Activated CD8-positive, alpha-beta T cell treated with anti-CD3 and anti-CD28 coated beads for 36 hours (primary cell): ENCODE measurements at places on chromosomes 6 and 20. TPM values are rescaled to one million over a fixed set of nuclear protein-coding genes. Genes with fewer than 3 reads are reported as not detected.

SLC22A3 gene
- total RNA-seq, result not detected

ELOVL4 gene
- total RNA-seq, result 1.7 TPM

POU5F1 gene
- total RNA-seq, result not detected

EEF1E1 gene
- total RNA-seq, result 73.7 TPM

TNFRSF6B gene
- not detected for total RNA-seq

FLRT3 gene
- total RNA-seq, result not detected

TUBB2A gene
- total RNA-seq, result 1.5 TPM

DNA sequence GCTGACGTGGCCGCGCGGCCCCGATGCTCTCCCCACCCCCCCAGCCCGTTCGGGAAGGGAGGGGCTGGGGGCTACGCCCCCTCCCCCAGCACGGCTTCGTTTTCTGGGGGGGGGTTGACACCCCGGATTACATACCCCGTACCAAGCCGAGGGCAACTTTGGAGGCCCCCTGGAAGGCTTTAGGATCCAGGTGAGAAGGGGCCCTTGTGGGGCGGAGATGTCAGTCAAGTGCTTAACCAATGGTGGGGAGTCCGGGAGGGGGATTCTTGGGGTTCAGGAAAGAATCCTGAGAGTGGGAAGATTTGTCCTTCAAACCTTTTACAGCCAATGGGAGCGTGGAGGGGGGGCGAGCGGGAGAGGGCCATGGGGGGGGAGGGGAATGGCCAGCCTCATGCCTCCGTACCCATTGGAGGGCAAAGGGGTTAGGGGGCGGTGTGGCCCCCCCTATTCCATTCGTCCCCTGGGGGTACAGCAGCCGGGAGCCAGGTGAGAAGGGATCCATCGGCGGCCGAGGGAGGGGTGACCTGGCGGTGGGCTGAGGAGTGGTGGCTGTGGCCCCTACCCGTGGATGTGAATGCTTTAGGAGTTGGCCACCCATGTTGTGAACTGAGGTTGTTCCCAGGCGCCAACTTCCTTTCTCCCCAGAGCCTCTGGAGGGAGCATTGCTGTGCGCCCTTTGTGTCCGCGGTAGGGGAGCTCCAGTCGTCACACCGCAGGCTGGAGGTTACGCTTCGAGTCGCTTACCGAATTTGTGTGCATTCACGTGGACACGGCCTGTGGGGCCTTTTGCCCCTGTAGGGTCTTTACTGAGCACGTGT is 682 bp downstream of the BRD2 start:
- H3K27ac ChIP-seq, result peak overlapping the region; percentile 99
- no peaks in the 10 kb centered on the region for H3K27me3 ChIP-seq
- H3K4me3 ChIP-seq, result peak overlapping the region; percentile 95

DNA sequence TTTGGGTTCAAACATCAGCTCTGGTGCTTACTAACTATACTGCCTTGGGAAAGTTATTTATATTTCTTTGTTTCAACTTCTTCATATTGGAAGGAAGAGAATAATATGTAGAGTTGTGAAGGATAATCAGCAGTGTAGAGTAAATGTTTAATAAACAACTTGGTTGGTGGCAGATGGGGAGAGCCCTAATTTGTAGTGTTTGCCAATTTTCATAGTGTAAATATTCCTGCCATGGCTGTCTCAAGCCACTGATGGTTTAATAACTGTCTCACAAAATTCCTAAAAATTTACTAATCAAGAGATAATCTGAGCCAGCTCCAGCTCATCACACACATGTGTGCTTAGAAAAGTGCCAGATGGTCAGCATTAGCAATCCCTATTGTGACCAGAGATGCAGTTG is at the start of gene OR2H2:
Gene OR2H2 (plus strand): TSS at position 301 of the 400 bp plus-strand sequence. CDS start 2,824 bp downstream, outside the sequence.
- H3K4me3 ChIP-seq, result no peak within 1 kb of the TSS
- H3K36me3 ChIP-seq, result no peaks in the 10 kb centered on the region
- H3K27ac ChIP-seq, result no peak within 1 kb of the TSS
- DNase-seq, result no peak
- no peaks in the 10 kb centered on the region for H3K4me1 ChIP-seq

DNA sequence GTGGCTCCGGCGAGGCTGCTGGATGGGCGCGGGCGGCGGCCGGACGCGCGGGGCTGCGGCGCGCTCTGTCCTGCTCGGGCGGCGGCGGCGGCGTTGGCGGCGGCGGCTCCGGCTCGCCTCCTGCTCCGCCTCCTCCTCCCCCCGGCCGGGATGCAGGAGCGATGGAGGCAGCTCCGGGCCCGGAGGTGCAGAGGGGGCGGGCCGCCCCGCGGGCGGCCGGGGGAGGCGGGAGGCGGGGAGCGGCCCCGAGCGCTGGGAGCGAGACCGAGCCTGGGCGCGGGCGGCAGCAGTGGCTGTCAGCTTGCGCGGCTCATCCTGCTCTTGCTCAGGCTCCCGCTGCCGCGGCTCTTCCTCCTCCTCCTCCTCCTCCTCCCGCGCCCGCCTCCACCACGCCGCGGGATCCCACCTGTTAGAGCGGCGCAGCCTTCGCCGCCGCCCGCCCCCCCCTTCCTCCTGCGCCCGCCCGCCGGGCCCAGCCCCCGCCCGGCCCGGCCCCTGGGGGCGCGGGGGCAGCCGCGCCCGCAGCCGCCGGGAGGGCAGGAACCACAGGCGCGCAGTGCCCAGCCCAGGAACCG is at the start of gene NOL4L:
Gene NOL4L (minus strand): TSS at position 323 of the 575 bp plus-strand sequence. CDS start 443 bp downstream, outside the sequence.
- peak within 1 kb of the TSS; percentile 77 for H3K27ac ChIP-seq
- peak within 1 kb of the TSS; percentile 73 for H3K4me3 ChIP-seq
- no peaks in the 10 kb centered on the region for H3K36me3 ChIP-seq
- peaks cover 33% of the 10 kb centered on the region for H3K4me1 ChIP-seq
- DNase-seq, result peak; percentile 54

DNA sequence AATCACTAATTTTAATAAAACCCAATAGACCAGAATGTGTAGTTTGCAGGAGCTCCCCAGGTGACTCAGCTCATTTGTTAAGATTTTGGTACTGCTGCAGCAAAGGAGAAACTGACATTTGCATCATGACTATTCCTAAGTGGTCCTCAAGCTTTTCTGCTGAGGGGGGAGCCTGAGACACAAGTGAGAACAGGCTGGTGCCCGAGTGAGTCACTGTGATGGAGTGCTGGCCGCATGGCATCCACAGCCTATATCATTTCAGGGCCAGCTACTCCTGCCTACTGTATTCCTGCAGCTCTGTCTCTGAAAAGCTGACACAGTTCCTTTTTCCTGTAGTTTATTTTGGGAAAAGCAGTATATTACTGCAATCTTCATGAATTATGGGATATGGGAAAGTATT is 113.7 kb upstream of the ENPP5 start:
- no peak overlapping the region for H3K4me3 ChIP-seq
- no peaks in the 10 kb centered on the region for H3K36me3 ChIP-seq
- H3K4me1 ChIP-seq, result no peaks in the 10 kb centered on the region
- DNase-seq, result no peak
- H3K27ac ChIP-seq, result no peak overlapping the region

GRCh38 chr20:52348434-52348833 is 156.9 kb upstream of the ZFP64 start:
- H3K27me3 ChIP-seq, result no peaks in the 10 kb centered on the region
- H3K4me1 ChIP-seq, result no peaks in the 10 kb centered on the region
- no peaks in the 10 kb centered on the region for H3K36me3 ChIP-seq
- DNase-seq, result no peak
- no peak overlapping the region for H3K4me3 ChIP-seq

GRCh38 chr6:76697585-76697984 is 625.1 kb upstream of the IMPG1 start:
- H3K36me3 ChIP-seq, result no peaks in the 10 kb centered on the region
- H3K27ac ChIP-seq, result no peak overlapping the region
- no peak for DNase-seq
- no peaks in the 10 kb centered on the region for H3K4me1 ChIP-seq

DNA sequence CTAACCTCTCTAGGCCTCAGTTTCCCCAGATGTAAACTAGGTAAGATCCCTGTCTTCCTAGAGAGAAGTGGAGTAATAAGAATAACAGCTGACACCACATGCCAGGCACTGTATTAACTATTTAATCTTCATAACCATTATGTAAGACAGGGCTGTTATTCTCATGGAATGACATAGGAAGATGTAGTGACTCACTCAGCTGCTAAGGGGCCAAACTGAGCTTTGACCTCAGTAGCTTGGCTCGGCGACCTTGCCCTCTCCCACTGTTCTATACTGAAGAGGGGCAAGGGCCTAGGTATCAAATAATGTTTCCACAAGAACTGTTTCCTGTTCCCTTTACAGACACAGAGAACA is 2.9 kb upstream of the MDGA1 start:
- H3K36me3 ChIP-seq, result no peaks in the 10 kb centered on the region
- no peak overlapping the region for H3K4me3 ChIP-seq
- H3K4me1 ChIP-seq, result peaks cover 15% of the 10 kb centered on the region
- no peak overlapping the region for H3K27ac ChIP-seq
- no peak for DNase-seq
- peaks cover 16% of the 10 kb centered on the region for H3K27me3 ChIP-seq

GRCh38 chr6:159134701-159135364 is 34.4 kb upstream of the FNDC1 start:
- no peak overlapping the region for H3K4me3 ChIP-seq
- H3K27me3 ChIP-seq, result peaks cover 5% of the 10 kb centered on the region
- no peak overlapping the region for H3K27ac ChIP-seq
- H3K36me3 ChIP-seq, result no peaks in the 10 kb centered on the region

GRCh38 chr6:52493669-52494068 is 73.5 kb downstream of the EFHC1 start:
- peaks cover 2% of the 10 kb centered on the region for H3K4me1 ChIP-seq
- peaks cover 3% of the 10 kb centered on the region for H3K36me3 ChIP-seq
- H3K27me3 ChIP-seq, result no peaks in the 10 kb centered on the region
- no peak overlapping the region for H3K4me3 ChIP-seq
- H3K27ac ChIP-seq, result no peak overlapping the region

DNA sequence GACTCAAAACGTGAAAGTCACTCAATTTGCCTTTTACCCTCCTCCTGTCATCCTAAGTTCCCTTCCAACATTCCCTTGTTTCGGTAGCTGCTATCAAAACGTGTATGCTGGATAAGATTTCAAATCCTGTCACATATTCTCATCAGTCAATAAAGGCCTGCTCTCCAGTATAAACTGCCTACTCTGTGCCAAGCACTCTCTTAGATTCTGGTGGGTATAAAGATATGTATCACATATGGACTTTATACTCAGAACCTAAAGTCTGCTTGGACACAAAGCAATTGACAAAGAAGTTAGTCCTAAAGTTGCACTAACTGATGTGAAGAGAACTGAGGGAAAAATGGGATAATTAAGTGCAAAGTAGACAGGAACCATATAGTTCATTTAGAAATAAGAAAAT is 476.6 kb upstream of the MARCKS start:
- no peaks in the 10 kb centered on the region for H3K4me1 ChIP-seq
- H3K27me3 ChIP-seq, result no peaks in the 10 kb centered on the region
- no peak overlapping the region for H3K27ac ChIP-seq
- no peak for DNase-seq

GRCh38 chr20:63536997-63537524 is at the start of gene PTK6:
PTK6 (minus strand) TSS chr20:63537376; CDS start chr20:63537314, 62 bp downstream.
- peak; percentile 39 for DNase-seq
- no peaks in the 10 kb centered on the region for H3K36me3 ChIP-seq
- no peaks in the 10 kb centered on the region for H3K27me3 ChIP-seq
- peaks cover 17% of the 10 kb centered on the region for H3K4me1 ChIP-seq
- peak within 1 kb of the TSS; percentile 47 for H3K4me3 ChIP-seq

- H3K4me1 ChIP-seq, result peaks cover 7% of the 10 kb centered on the region
- DNase-seq, result no peak
- H3K27me3 ChIP-seq, result peaks cover 8% of the 10 kb centered on the region
- H3K27ac ChIP-seq, result no peak overlapping the region
- H3K36me3 ChIP-seq, result no peaks in the 10 kb centered on the region
- H3K4me3 ChIP-seq, result no peak overlapping the region
Observed at GRCh38 chr6:3739311-3739897, 12.1 kb downstream of the PXDC1 start.

DNA sequence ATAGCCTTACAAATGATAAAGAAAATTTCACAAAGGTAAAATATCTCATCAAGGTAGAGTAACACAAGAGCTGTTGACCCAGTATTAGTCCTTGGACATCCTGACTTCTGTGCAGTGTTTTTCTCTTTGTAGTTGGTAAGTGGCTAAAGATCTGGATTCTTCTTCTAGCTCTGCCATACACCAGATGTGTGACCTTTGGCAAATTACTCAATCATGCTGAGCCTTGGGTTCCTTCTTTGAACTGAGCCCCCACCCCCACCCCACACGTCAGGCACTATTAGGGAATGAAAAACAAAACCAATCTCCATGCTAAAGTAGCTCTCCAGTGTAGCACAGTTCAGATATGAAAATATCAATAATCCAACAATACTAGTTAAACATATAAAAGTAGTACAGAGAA is 15.1 kb upstream of the TRIM39 start:
- DNase-seq, result no peak
- H3K36me3 ChIP-seq, result peaks cover 75% of the 10 kb centered on the region
- no peak overlapping the region for H3K4me3 ChIP-seq

- no peak overlapping the region for H3K4me3 ChIP-seq
- no peaks in the 10 kb centered on the region for H3K36me3 ChIP-seq
- DNase-seq, result no peak
- H3K4me1 ChIP-seq, result peaks cover 27% of the 10 kb centered on the region
- H3K27me3 ChIP-seq, result no peaks in the 10 kb centered on the region
- H3K27ac ChIP-seq, result no peak overlapping the region
Observed at GRCh38 chr6:137237413-137238170, 18.4 kb upstream of the IFNGR1 start.

- no peaks in the 10 kb centered on the region for H3K36me3 ChIP-seq
- H3K4me1 ChIP-seq, result no peaks in the 10 kb centered on the region
- no peaks in the 10 kb centered on the region for H3K27me3 ChIP-seq
- DNase-seq, result no peak
- H3K4me3 ChIP-seq, result no peak overlapping the region
- no peak overlapping the region for H3K27ac ChIP-seq
Observed at GRCh38 chr6:19655744-19656143, 181.4 kb upstream of the ID4 start.

DNA sequence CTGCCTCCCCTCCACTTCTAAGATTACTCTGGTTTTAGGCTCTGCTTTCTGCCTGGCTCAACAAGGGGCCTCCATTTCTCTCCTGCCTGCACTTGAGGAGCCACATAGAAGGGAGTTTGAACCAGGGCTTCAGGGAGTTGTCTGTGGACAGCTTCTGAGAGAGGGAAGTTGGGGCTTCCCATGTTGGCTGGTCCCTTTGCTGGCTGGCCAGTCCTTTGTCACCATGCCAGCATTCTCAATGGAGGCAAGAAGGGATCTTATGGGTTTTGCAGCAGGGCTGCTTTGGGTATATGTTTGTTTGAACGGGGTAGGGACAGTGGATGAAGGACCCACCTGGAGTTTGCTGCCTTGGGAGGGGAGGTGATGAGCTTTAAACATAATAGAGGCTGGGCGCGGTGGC is 124.9 kb downstream of the CARMIL1 start:
- no peaks in the 10 kb centered on the region for H3K27me3 ChIP-seq
- H3K27ac ChIP-seq, result no peak overlapping the region
- H3K4me1 ChIP-seq, result peaks cover 14% of the 10 kb centered on the region
- DNase-seq, result no peak
- H3K36me3 ChIP-seq, result no peaks in the 10 kb centered on the region
- H3K4me3 ChIP-seq, result no peak overlapping the region

DNA sequence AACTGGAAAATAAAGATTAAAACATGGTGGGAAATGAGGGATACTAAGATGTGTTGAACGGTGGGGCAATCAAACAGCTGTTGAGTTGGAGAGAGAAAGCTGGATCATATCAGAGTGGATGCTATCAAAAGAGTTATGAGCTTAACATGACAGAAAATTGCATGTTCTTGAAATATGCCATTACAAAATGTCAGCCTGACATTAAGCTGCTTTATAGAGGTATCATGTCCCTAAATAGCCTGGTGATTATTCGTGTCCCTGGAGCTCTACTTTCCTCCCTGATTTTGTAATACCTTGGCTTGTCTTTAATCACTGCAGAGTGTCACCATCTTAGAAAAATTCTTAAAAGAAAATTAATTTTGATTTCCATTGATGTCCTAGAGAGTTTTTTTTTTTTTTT is 223.1 kb downstream of the PHF3 start:
- H3K36me3 ChIP-seq, result no peaks in the 10 kb centered on the region
